ENCODE measurements at places on chromosomes 1 and 21. TPM values are rescaled to one million over a fixed set of nuclear protein-coding genes. Genes with fewer than 3 reads are reported as not detected.

GRCh38 chr1:65729259-65729658 lies 63.4 kb upstream of the PDE4B start:
- DNase-seq: peak; percentile 59

- DNase-seq: no peak
Measured at GRCh38 chr21:41668051-41668541, 98.8 kb downstream of the RIPK4 start.

- no peak for DNase-seq
Measured at GRCh38 chr1:97451944-97452343, 468.9 kb downstream of the DPYD start.

GRCh38 chr1:106584107-106584506 lies 472.4 kb upstream of the PRMT6 start:
- DNase-seq: no peak

- no peak for DNase-seq
Measured at GRCh38 chr1:217253985-217254384, 376.9 kb downstream of the GPATCH2 start.

DNA sequence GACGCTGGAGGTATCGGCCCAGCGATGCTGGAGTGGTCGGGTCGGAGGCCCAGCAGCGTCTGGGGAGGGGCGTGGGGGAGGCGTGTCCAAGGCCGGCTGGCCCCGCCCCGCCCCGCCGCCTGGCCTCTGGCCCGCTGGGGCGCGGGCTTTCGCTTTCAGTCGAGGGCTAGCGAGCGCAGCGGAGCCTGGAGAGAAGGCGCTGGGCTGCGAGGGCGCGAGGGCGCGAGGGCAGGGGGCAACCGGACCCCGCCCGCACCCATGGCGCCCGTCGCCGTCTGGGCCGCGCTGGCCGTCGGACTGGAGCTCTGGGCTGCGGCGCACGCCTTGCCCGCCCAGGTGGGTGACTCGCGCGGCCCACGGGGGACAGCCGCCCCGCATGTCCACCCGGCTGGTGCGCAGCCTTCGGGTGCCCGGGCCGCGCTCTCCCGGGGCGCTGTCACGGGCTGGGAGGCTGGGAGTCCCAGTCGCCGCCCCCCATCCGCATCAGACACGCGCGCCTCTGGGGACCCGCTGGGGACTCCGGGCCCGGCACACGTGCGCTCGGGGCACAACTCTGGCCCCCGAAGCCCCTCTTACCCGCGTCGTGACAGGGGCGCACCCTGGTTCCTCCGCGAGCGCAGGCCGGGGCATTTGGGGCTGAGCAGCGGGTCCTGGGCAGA lies at the start of gene TNFRSF1B:
TSS of gene TNFRSF1B (plus strand) at position 158 of the 659 bp plus-strand sequence. CDS start at position 259, 101 bp downstream.
- DNase-seq: peak; percentile 11

DNA sequence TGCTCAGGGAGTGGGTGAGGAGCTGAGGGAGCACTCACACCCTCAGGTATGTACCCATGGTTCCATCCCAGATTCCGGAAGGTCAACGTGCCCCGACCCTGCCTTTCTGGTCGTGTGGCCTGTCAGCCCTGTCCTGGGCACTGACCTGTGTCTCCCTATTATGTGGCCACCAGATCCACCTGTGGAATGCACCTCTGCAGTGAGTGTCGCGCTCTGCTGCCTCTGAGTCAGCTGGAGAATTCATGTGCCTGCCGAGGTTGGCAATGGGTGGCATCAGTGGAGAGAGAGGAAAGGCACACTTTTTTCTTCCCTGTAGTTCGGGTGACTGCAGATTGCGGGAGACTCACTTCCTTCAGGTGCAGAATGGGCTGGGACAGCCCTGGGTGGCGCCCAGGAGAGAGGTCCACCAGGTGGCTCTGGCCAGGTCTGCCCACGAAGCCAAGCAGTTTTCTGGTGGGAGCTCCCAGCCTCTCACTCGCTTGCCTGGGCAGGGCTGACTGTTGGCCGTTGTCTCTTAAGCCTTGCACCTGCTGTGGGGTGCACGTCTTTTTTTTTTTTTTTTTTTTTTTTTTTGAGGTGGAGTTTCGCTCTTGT lies 176.1 kb upstream of the TMEM51 start:
- no peak for DNase-seq

- peak; percentile 48 for DNase-seq
Measured at GRCh38 chr1:15848143-15848928, 829 bp downstream of the SPEN start.

GRCh38 chr1:116455509-116455908 lies 82.5 kb downstream of the ATP1A1 start:
- no peak for DNase-seq

DNA sequence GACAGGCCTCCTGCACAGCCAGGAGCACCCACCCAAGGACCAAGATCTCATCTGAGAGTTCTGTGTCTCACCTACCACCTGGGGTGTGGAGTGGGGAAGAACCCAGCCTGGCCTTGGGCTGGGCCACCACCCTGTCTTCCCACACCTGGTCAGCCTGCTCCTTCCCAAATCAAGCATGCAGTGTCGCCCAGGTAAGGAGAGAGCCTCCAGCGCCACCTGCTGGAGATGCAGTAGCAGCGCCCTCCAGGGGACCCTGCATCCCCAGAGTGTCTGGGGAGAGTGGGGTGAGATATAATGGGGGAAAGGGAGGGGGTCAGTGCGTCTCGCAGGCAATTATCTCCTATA lies 32.3 kb downstream of the KIAA2013 start:
- DNase-seq: no peak

- no peak for DNase-seq
Measured at GRCh38 chr21:37214952-37215351, 52.2 kb downstream of the VPS26C start.

DNA sequence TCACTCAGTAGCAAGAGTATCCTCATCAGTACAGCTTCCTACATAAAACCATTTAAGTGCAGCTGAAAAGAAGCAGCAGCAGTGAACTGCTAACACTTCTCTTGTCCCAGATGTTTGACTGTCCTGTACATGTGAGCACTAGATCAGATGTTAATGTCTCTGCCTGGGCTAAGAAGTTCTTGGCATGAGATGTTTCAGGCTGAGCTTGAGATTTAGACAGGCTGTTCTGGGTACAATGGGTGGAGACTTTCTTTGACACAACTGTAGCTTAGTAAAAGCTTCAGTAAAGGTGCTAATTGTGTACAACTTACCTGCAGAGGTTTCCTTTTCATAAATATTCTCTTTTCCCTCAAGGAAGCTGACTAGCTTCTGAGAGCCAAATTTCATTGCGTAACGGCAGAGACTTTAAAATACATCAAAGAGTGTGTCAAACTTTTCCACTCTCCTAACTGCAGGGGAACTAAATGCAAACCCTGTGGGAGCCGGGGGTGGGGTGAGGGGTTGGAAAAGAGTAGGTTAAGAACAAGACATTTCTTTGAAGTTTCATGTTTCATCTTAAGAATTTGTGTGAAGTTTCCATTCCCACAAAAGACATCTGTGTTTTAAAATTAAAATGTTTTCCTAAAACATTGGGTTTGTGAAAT lies 82.1 kb upstream of the CCDC190 start:
- DNase-seq: no peak

GRCh38 chr1:55071477-55071876 lies 32.1 kb downstream of the PCSK9 start:
- DNase-seq: peak; percentile 68

GRCh38 chr1:53278298-53278725 lies 40.0 kb upstream of the MAGOH start:
- DNase-seq: peak; percentile 86

DNA sequence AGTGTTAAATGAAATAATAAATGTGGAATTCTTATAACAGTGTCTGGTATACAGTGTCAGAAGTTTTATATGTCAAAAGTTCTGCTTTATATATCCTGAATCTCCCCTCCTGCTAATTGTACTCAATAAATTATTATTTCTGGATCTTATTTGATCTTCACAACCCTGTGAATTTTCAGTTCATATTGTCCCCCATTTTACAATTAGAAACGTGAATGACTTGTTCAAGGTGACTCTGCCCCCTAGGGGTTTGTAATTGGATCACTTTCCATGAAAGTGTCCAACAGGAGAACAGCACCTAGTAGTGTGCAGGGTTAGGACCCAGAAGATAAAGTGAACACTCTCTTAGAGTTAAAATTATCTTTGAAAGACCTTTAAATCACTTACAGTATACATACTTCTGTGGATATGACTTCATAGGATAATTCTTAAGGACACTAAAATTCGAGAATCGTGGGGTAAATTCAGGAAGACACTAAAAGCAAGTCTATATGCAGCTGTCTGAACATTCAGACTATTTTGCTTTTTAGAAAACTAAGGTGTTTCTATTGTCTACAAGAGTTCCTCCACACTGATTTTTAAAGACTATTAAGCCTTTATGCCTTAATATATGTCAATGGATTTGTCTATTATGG lies 4.5 kb upstream of the DDR2 start:
- DNase-seq: no peak

- no peak for DNase-seq
Measured at GRCh38 chr21:41029571-41029970, 138.4 kb upstream of the BACE2 start.

GRCh38 chr1:164587617-164588501 lies 28.9 kb downstream of the PBX1 start:
- no peak for DNase-seq

- DNase-seq: no peak
Measured at GRCh38 chr1:157288492-157288891, 150.3 kb upstream of the ETV3 start.

- no peak for DNase-seq
Measured at GRCh38 chr1:167748906-167749305, 27.1 kb downstream of the MPZL1 start.

- no peak for DNase-seq
Measured at GRCh38 chr1:69898403-69898947, 306.9 kb downstream of the LRRC40 start.

- no peak for DNase-seq
Measured at GRCh38 chr1:43814401-43814800, 107.1 kb downstream of the ST3GAL3 start.

DNA sequence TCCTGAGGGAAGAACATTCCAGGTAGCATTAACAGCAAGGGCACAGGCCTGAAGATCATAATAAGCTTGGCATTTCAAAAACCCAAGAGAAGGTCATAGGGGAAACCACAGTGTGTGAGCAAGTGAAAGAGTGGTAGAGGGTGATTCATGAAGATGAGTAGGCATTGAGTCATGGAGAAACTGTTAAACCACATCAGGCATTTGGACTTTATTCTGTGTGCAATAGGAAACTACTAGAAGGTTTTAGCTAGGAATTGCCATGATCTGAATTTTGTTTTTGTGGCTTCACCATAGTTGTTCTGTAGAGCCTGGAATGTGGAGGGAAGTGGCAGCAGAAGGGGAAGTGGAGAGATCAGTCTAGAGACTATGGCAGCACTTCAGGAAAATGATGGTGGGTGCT lies 359.0 kb upstream of the PTBP2 start:
- no peak for DNase-seq

Gene LRRC53
- polyA plus RNA-seq: not detected

Gene MYOG
- not detected for polyA plus RNA-seq

Gene CSF1
- 10.5 TPM for polyA plus RNA-seq

Gene DUSP10
- 10.6 TPM for polyA plus RNA-seq

Gene SERTAD4
- 9.2 TPM for polyA plus RNA-seq

Gene PLEKHN1
- not detected for polyA plus RNA-seq

Gene CFAP57
- 0.73 TPM for polyA plus RNA-seq

Gene GLMN
- polyA plus RNA-seq: 3.7 TPM

Gene PLCH2
- 5.5 TPM for polyA plus RNA-seq

All from brain (organoid and tissue), 16 donors.